ENCODE measurements at places on chromosomes 13 and 19. TPM values are rescaled to one million over a fixed set of nuclear protein-coding genes. Genes with fewer than 3 reads are reported as not detected.

DNA sequence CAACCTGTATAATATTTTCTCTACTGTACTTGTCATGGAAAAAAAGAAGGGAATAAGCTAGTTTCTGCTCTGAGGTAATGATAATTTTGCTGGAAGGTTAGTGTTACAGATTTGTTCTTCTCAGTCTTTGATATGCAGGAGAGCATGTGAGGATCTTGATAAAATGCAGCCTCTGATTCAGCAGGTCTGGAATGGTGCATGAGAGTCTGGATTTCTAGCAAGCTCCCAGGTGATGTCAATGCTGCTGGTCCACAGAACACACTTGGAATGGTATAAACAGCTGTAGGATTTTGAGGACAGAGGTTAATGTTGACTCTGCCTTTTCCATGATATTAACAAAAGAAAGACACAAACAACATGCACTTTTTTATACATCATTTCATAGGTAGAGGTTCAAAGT is 173.6 kb downstream of the NDFIP2 start:
- DNase-seq, result no peak

GRCh38 chr13:43776501-43777079 is 10.2 kb downstream of the ENOX1 start:
- DNase-seq, result no peak

GRCh38 chr19:36527873-36528193 is 238 bp downstream of the ZNF260 start:
- DNase-seq, result no peak

DNA sequence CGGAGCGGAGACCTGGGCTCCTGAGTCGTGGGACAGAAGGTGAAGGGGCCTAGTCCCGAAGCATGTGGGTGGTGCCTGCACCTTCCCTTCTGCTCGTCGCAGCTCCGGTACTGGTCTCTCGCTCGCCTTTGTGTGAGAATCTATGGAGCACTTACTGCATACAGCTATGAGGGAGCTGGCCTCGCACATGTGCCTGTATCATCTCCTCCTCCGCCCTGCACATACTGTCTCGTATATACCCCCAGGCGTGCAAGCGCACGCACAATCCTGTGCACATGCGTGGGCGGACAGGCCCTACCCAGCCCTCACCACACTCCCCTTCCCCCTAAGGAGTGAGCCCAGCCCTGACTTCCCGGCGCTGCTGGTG is 8.7 kb downstream of the PIK3R2 start:
- no peak for DNase-seq

DNA sequence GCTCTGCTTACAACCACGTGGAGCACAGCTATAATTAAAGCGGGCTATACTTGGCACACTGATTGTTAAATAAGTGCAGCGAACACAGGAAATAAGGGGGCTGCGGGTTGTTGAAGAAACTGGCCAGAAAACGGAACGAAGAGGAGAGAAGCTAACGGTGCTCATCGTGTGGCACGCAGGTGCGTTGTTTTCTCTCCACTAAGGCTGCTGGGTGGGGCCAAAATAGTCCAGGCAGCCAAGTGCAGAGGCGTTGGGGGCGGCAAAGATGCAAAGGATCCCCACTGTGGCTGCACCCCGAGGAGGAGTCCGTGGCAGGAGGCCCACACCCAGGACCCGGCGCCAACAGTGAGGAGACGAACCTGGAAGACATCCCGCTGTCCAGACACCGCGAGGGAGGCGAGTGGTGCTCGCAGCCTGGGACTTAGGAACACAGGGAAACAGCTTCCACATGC is 8.1 kb upstream of the ARL11 start:
- no peak for DNase-seq

DNA sequence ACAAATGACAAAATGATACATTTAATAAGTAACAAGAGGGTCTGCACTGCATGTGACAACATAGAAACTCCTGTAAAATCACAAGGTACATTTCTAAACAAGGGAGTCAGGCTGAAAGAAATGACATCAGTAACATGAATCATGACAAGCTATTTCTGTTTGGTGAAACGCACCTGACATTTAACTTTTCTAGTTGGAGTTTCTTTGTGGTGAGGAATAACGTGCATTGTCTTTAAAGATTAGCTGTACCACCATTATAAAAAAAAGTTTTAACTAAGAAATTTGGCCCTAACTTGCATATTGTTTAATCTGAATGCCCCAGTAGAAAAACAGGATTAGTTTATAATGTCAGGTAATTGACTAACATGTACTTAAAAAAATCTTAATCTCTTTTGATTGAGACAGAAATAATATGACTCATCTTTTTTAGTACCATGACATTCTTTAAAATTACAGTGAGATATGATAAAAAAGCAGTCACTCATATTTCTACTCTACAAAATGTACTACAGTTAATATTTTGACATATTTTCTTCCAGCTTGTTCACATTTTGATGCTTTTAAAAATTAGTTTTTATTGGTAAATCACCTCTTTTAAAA is 418.2 kb downstream of the KLF12 start:
- no peak for DNase-seq

DNA sequence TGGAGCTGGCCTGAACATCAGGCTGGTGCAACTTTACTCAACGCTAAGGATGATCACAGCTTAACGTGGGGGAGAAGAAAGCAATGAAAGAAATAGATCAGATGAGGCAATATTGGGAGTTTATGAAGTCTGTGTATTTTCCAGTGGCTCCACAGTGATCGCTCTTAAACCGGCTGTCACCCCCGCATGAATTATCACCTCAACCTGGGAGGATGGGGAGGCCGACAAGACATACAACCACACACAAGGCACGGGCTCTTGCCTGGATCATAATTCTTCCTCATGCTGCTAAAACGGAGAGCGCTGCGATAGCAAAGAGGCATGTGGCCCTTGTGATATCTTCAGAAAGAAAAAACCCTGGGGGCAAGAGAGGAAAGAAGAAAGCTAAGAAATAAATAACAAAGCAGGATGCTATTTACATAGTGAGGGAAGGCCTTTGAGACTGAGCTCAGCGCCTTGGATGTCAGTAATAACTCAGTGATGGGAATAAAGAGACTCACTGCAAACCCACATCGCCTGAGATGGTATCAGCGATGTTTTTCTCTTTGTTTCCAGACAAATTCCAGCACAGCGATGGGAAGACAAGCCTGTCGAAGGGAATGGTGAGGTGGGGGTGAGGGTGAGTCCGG is 19.1 kb upstream of the CHST8 start:
- no peak for DNase-seq

The TSHZ3 gene
- total RNA-seq, result 9.3 TPM

GRCh38 chr13:33624740-33625139 is 193.2 kb upstream of the RFC3 start:
- DNase-seq, result no peak

- no peak for DNase-seq
These were observed 658.7 kb downstream of the SLITRK1 start for GRCh38 chr13:83223546-83223945.

- DNase-seq, result no peak
These were observed 5.0 kb downstream of the SIGLEC9 start for GRCh38 chr19:51129716-51130115.

DNA sequence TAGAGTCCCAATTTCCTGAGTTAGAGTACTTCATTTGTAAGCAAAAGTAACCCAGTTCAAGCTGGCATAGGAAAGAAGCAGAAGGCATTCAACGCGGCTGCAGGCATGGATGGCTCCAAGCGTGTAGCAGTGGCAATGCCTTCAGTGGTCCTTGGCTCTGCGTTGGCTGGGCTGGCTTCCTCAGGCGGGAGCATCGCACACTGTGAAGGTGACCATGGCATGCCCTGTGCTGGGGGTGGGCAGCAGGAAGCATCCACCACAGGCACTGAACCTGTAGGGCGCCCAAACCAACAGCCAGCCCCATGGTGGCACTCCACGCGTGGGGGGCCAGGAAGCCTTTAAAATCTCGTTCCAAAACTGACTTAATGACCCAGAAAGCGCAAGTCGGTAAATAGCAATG is 53.6 kb upstream of the SPACA7 start:
- no peak for DNase-seq

The ALKBH7 gene
- total RNA-seq, result 29.1 TPM

The IRGC gene
- not detected for total RNA-seq

The PINLYP gene
- 6.6 TPM for total RNA-seq

The OLFM4 gene
- total RNA-seq, result 1.1 TPM

- DNase-seq, result no peak
These were observed 11.9 kb upstream of the SPATA13 start for GRCh38 chr13:24148414-24149235.

DNA sequence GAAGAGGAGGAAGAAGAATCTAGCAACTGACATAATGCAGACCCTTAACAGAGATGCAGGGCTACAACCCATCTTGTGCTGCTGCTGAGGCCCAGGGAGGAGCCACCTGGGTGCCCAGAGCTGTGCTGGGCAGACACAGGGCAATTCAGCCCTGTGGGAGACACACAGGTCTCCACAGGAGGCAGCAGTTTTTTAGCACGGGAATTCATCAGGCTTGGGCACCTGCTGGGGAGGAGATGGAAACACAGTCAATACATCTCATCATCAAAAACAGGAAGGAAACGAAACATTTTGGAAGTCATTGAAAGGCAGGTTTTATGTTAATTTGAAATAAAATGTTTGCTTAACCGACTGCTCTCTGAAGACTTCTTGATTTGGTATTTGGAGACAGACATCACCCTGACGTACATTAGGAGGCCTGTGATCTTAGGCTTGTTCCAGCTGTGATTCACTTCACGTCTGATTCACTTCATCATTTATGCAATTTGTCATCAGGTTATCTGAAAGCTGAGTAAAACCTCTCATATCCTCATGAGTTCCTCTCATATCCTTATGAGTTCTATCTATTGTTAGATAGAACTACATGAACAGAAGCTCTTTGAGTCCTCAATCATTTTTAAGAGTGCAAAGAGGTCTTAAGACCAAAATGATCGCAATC is 77.4 kb downstream of the CYSLTR2 start:
- no peak for DNase-seq

DNA sequence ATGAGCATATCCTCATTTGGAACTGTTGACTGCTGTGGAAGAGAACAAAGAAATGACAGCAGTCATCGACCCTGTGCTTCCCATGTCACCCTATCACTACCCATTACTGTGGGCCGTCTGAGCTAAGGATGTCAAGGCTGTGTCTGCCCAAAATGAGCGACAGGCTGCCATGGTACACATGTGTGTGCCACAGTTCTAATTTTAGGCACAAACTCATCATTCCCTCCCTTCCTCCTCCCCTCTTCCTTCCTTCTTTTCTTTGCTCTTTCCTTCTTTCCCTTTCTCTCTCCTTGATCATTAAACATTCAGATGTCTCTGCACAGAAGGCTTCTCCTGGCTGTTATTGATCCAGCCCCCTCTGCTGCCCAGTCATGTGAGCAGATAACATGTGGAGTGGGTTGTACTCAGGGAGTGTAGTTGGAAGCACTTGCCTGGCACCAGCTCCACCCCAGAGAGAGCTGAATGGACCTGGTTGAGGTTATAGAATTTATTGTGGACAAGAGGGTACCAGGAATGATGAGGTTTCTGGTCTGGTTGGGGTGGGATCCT is 6.3 kb downstream of the FGF9 start:
- no peak for DNase-seq

- no peak for DNase-seq
These were observed 52.8 kb downstream of the ELF1 start for GRCh38 chr13:40966298-40966697.

GRCh38 chr13:30375265-30375835 is 46.9 kb upstream of the UBE2L5 start:
- no peak for DNase-seq

The MYPOP gene
- 8.8 TPM for total RNA-seq

GRCh38 chr19:6483235-6483634 is 1.6 kb upstream of the DENND1C start:
- no peak for DNase-seq

The NCAN gene
- not detected for total RNA-seq

DNA sequence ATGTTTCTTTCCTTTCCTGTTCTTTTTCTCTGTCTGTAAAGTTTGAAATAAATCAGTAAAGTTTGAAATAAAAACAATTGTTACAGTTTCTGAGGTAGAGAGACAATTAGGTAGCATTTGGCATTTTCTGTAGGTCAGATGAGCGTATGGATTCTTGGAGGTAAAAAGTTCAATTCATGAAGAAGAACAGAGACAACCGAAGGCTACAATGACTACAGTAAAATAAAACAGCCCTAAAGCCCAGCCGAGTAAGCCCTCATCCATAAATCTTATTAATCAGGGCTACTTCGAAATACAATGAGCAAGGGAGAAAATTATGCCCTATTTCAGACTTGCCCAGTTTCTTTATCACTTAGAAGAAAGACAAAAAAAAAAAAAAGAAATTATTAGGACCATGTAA is 941.9 kb upstream of the SLC10A2 start:
- DNase-seq, result no peak

The OSCAR gene
- total RNA-seq, result 4.6 TPM

The MYBPC2 gene
- total RNA-seq, result not detected

DNA sequence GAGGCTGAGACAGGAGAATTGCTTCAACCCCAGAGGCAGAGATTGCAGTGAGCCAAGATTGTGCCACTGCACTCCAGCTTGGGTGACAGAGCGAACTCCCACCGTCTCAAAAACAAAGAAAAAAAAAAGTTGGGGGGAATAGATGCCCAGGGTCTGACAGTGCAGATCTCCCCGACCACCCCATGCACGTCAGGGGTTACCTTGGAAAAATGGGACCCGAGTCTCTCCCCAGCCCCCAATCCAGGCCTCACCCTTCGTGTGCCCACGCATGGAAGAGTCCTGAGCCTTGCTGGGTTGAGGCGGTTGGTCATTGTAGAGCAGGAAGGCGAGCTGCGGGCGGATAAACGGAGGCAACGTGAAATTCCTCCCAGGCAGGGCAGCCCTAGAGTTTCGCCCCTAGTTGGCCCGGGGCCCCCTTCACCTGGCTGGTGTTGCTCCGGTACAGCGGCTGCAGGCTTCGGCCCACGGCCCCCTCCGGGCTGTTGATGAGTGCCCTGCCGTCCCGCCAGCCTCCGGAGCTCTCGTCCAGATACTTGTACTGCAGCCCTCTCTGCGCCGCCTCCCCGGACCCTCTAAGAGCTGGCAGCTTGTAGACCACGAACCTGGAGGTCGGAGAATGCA is 588 bp downstream of the DNASE2 start:
- no peak for DNase-seq

DNA sequence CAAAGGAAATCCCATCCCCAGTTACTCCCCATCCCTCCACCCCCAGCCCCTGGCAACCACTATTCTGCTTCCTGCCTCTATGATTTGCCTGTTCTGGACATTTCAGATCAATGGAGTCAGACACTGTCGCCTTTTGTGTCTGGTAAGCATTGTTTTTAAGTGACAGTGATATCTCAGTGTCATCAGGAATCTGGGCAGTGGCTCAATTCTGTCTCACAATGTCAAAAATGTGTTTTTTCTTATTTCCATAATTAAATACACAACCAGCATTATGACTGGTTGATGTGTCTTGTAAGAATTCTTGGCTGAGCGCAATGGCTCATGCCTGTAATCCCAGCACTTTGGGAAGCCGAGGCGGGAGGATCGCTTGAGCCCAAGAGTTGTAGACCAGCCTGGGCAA is 20.2 kb upstream of the PGLS start:
- DNase-seq, result no peak

GRCh38 chr13:112331675-112332074 is 44.5 kb upstream of the SPACA7 start:
- no peak for DNase-seq

Data from thoracic aorta (tissue), 2 donors.